Hepatocyte (in vitro differentiated cells): ENCODE measurements at places on chromosomes 1 and 21.

DNA sequence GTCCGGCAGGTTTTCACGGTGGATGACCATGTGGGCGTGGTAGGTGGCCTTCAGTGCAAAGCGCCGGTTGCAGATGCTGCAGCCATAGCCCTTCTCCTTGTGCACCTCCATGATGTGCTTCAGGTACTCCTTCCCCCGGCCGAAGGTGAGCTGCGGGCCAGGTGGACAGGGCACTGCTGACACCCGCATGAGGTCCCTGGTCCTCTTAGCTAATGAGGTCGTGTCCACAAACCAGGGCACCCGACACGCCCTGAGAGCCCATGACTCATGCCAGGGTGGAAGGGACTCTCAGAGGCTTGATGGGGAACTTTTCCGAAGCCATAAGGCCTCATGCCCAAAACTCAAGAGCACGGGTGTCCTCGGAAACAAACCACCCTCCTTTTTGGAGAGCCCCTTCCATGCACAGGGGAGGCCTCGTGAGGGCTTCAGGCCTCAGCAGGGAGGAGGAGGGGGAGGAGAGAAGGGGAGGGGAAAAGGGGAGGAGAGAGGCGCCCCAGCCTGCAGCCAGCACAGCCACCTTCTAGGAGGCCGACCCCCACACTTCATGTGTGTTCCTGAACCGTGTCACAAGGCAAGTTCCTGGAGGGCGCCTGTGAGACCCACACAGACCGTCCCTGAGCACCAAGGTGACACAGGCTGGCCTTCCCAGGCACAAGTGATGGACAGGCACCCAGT is 54.4 kb upstream of the RIPK4 start:
- H3K27me3 ChIP-seq = no peaks in the 10 kb centered on the region
- no peak overlapping the region for H3K27ac ChIP-seq
- no peaks in the 10 kb centered on the region for H3K4me1 ChIP-seq
- no peak for DNase-seq
- no peaks in the 10 kb centered on the region for H3K36me3 ChIP-seq

- no peaks in the 10 kb centered on the region for H3K36me3 ChIP-seq
- H3K4me3 ChIP-seq = peak overlapping the region; percentile 95
- H3K27ac ChIP-seq = peak overlapping the region; percentile 98
- peaks cover 27% of the 10 kb centered on the region for H3K4me1 ChIP-seq
These were observed 765 bp upstream of the HIPK1 start for GRCh38 chr1:113928187-113928930.

DNA sequence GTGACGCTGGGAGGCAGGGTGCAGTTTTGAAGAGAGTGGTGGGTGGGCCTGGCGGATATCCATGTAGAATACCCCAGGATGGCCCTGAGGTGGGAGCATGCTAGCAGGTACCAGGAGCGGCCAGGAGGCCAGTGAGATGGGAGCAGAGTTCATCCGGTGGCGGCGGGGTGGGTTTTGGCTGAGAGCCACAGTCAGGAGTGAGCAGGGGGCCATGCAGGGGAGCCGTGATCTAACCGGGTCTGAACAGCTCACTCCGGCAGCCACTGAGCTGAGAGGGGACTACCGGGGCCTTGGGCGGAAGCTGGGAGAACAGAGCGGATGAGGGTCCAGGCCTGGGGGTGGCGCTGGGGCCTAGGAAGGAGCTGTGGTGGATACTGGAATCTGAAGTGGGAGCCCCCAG is 47.6 kb upstream of the LRP8 start:
- no peak for DNase-seq
- no peaks in the 10 kb centered on the region for H3K36me3 ChIP-seq
- H3K27ac ChIP-seq = no peak overlapping the region
- no peaks in the 10 kb centered on the region for H3K4me1 ChIP-seq
- no peak overlapping the region for H3K4me3 ChIP-seq
- H3K27me3 ChIP-seq = peaks cover 3% of the 10 kb centered on the region

- no peak for DNase-seq
- peaks cover 5% of the 10 kb centered on the region for H3K4me1 ChIP-seq
- no peak overlapping the region for H3K27ac ChIP-seq
These were observed 62.5 kb downstream of the POFUT2 start for GRCh38 chr21:45225041-45225740.

DNA sequence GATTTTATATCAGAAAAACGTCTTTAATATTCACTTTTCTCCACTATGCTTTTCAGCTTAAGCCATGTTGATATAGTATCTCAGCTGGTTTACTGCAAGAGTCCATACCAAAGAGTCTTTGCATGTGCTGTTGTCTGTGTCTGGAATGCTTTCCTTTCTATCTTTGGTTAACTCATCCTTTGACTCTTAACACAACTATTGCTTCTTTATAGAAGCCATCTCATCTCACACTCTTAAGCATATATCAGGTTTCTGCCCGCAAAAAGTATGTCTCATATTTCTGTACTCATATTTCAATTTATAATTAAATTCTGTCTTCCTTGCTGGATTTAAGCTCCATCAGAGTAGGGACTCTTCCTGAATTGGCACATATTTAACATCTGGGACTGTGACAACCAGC is 220.9 kb upstream of the KCNK2 start:
- no peaks in the 10 kb centered on the region for H3K36me3 ChIP-seq
- no peak for DNase-seq
- H3K27ac ChIP-seq = no peak overlapping the region
- H3K4me1 ChIP-seq = no peaks in the 10 kb centered on the region

DNA sequence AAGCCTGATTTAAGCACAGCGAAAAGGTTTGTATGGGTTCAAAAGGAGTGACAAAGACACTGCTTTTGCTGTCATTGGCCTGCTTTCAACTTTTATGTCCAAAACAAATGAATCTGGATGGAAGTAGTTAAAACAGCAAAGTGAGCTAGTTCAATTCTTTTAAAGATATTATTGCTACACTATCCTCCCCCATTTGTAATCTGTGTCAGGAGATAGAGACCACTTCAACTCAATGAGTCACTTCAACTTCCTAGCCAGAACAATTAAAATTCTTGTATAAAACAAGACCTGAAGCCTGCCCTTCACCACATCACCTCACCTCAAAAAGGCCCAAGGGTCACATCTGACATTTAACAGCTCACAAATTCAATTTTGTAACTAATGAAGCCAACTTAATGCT is 364.1 kb upstream of the LYPLAL1 start:
- no peaks in the 10 kb centered on the region for H3K4me1 ChIP-seq
- no peak overlapping the region for H3K27ac ChIP-seq
- H3K4me3 ChIP-seq = no peak overlapping the region

GRCh38 chr1:202861420-202862132 is 27.4 kb downstream of the RABIF start:
- H3K27ac ChIP-seq = peak overlapping the region; percentile 94
- no peaks in the 10 kb centered on the region for H3K36me3 ChIP-seq
- peak; percentile 96 for DNase-seq
- H3K27me3 ChIP-seq = no peaks in the 10 kb centered on the region

DNA sequence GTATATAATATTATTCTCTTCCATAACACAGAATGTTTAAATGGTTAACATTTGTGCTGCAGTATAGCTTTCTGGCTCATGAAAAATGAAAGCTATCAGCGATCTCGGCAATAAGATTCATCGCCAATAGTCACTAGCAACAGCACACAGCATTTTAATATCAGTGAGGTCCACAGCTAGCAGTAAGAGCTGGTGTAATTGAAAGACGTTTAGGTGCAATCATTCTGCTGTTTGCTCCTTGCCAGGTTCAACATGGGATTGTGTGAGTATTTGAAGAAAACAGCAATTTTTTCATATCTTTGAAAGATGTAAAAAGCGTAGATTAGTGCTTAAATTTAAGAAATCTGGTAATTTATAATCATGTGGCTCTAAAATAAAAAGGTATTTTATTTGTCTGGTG is 20.1 kb downstream of the PRKACB start:
- H3K4me3 ChIP-seq = no peak overlapping the region
- no peak overlapping the region for H3K27ac ChIP-seq
- H3K27me3 ChIP-seq = no peaks in the 10 kb centered on the region
- no peaks in the 10 kb centered on the region for H3K36me3 ChIP-seq
- no peaks in the 10 kb centered on the region for H3K4me1 ChIP-seq
- DNase-seq = no peak

GRCh38 chr1:33667386-33668282 is 195.2 kb downstream of the ZSCAN20 start:
- H3K27ac ChIP-seq = no peak overlapping the region
- H3K4me1 ChIP-seq = no peaks in the 10 kb centered on the region
- DNase-seq = no peak
- no peak overlapping the region for H3K4me3 ChIP-seq

- H3K4me1 ChIP-seq = no peaks in the 10 kb centered on the region
- no peaks in the 10 kb centered on the region for H3K27me3 ChIP-seq
- no peak overlapping the region for H3K4me3 ChIP-seq
- no peaks in the 10 kb centered on the region for H3K36me3 ChIP-seq
These were observed 22.1 kb downstream of the RIPPLY3 start for GRCh38 chr21:37028570-37028969.

DNA sequence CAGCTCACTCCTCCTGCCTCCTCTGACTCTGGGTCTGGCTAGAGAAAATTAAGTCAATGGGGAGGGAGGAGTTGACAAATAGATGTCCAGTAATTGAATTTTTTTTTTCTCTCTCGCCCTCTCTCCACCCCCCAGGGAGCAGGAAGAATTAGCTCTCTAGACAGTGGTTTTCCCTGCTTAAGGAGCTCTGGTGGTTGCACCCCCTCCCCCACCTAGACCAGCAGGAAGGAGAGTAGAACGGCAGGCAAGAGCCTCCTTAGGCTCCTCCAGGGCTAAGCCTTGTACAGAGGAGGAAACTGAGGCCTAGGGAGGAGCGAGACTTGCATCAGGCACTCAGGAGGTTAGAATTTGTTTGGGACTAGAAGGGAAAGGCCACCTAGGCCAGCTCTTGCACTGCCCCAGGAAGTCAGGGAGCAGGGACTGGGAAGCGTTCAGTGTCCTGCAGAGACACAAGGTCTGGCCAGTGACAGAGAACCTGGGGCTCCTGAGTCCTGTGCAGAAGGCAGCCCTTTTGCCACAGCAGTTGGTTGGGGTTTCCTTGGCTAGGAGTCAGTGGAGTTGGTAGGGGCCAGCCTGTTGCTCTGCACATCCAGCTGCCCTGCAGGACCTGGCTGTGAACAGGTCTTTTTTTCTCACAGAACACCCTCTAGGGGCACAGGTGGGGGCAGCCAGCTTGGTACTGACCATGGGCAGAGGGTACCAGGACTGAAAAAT is 49.5 kb upstream of the ACOT11 start:
- H3K4me1 ChIP-seq = no peaks in the 10 kb centered on the region
- H3K4me3 ChIP-seq = no peak overlapping the region
- DNase-seq = no peak
- H3K36me3 ChIP-seq = no peaks in the 10 kb centered on the region

DNA sequence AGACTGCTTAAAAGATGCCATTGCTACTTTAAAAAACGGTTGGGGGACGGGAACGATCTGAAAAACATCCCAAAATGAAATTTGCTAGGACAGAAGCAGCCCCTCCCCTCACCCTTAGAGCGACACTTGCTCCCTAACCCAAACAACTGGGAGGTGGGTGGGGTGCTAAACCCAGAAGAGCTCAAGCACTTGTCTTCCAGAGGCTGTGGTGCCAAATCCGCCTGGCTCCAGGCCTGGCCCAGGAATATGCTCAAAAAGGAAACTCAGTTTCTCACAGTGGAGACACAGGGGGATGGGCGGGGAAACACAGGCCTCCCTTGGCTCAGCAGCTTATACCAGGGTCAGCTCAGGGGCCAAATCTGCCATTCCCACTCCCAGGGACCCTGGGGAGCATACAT is 644 bp upstream of the PBXIP1 start:
- H3K4me3 ChIP-seq = peak overlapping the region; percentile 27
- peaks cover 38% of the 10 kb centered on the region for H3K4me1 ChIP-seq
- no peak for DNase-seq
- H3K27ac ChIP-seq = peak overlapping the region; percentile 65
- H3K36me3 ChIP-seq = no peaks in the 10 kb centered on the region

GRCh38 chr1:233615571-233615970 is 1.7 kb downstream of the KCNK1 start:
- H3K4me1 ChIP-seq = peaks cover 3% of the 10 kb centered on the region
- no peaks in the 10 kb centered on the region for H3K27me3 ChIP-seq
- H3K4me3 ChIP-seq = peak overlapping the region; percentile 97
- peak overlapping the region; percentile 95 for H3K27ac ChIP-seq
- no peak for DNase-seq

DNA sequence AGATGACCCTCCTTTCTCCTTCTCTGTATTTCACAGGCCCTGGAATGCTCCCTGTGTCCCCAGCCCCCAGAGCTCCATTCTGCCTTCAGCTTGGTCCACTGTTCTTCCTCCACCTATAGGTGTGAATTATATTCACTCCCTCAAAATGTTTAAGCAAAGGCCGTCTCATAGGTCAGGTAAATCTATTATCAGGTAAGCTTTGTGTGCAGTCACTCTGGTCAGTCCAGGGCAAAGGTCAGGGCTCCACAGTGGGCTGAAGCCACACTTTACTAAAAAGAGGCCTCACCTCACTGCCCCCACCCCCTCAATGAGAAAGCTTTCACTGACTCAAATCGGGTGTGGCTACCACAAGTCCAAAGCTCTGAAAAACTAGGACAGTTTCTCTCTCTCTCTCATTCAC is 65.9 kb downstream of the DNTTIP2 start:
- no peaks in the 10 kb centered on the region for H3K36me3 ChIP-seq
- no peak for DNase-seq
- H3K27ac ChIP-seq = no peak overlapping the region
- H3K4me3 ChIP-seq = no peak overlapping the region
- H3K4me1 ChIP-seq = peaks cover 26% of the 10 kb centered on the region

DNA sequence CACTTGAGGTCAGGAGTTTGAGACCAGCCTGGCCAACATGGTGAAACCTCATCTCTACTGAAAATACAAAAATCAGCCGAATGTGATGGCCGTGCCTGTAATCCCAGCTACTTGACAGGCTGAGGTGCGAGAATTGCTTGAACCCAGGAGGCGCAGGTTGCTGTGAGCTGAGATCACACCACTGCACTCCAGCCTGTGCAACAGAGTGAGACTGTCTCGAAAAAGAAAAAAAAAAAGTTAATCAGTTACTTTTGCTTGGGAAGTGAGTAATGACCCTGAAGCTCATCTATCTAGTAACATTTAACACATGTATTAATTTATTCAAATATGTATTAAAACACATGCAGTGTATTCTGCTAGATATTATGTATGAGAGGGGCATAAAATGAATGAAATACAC is 49.4 kb downstream of the ZNF326 start:
- no peak for DNase-seq
- H3K4me1 ChIP-seq = peaks cover 6% of the 10 kb centered on the region
- H3K4me3 ChIP-seq = no peak overlapping the region
- no peaks in the 10 kb centered on the region for H3K27me3 ChIP-seq
- no peak overlapping the region for H3K27ac ChIP-seq
- H3K36me3 ChIP-seq = no peaks in the 10 kb centered on the region

DNA sequence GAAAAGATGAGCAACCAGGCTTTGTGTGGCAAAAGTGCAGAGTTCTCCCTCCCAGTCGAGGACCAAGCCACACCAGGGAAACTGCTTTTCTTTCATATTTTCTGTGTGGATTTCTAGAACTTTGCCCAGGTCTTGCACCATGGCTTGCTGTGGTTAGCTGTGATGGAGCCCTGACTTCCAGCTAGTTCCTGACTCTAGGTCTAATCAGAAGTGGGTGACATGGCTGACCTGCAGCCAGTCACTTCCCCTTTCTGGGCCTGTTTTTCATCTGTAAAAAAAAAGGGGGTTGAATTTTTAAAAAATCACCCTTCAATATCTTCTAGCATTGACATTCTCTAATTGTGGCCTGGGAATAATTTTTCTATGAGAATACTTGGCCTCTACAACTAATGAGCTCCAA is 491.2 kb upstream of the USP24 start:
- no peak overlapping the region for H3K4me3 ChIP-seq
- no peak for DNase-seq
- H3K36me3 ChIP-seq = no peaks in the 10 kb centered on the region
- H3K27me3 ChIP-seq = no peaks in the 10 kb centered on the region
- H3K4me1 ChIP-seq = no peaks in the 10 kb centered on the region

GRCh38 chr1:59057211-59057694 is 239.6 kb upstream of the FGGY start:
- peak overlapping the region; percentile 83 for H3K27ac ChIP-seq
- H3K4me3 ChIP-seq = no peak overlapping the region
- H3K27me3 ChIP-seq = no peaks in the 10 kb centered on the region
- H3K36me3 ChIP-seq = no peaks in the 10 kb centered on the region
- H3K4me1 ChIP-seq = peaks cover 35% of the 10 kb centered on the region
- DNase-seq = peak; percentile 91
